Activated CD8-positive, alpha-beta T cell treated with anti-CD3 and anti-CD28 coated beads, Interleukin-2, amount 10 ng/mL, durations not matched to agents 7 days and 5 days (primary cell): ENCODE measurements at places on chromosomes 11 and 22. TPM values are rescaled to one million over a fixed set of nuclear protein-coding genes. Genes with fewer than 3 reads are reported as not detected.
A peak's percentile ranks its signal among the peaks of the same experiment; 100 is the strongest.

The PAMR1 gene
- not detected for total RNA-seq

DNA sequence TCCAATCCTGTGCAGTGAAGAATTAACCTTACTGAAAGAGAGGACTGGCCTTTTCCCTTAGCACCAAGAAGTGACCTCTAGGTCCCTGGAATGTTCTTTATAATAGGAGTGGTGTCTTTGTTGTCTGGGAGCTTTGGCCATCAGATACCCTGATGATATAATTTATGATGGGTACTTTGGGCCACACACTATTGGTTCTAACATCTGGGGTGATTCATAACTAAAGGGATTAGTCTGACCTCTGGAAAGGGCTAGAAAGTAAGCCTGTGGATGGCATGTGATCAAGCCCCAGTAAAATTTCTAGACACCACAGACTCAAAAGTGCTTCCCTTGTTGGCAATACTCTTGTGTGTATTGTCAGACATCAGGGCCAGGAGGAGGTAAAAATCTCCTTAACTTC, 891.2 kb downstream of the KCNA4 start:
- H3K27me3 ChIP-seq, result no peaks in the 10 kb centered on the region
- H3K27ac ChIP-seq, result no peak overlapping the region
- no peaks in the 10 kb centered on the region for H3K4me1 ChIP-seq
- no peak overlapping the region for H3K4me3 ChIP-seq

GRCh38 chr22:48719978-48720661, 1107.6 kb downstream of the BRD1 start:
- no peak overlapping the region for H3K4me3 ChIP-seq
- H3K36me3 ChIP-seq, result no peaks in the 10 kb centered on the region
- DNase-seq, result no peak

- peaks cover 5% of the 10 kb centered on the region for H3K4me1 ChIP-seq
- no peak overlapping the region for H3K27ac ChIP-seq
- no peak for DNase-seq
- no peak overlapping the region for H3K4me3 ChIP-seq
- H3K27me3 ChIP-seq, result no peaks in the 10 kb centered on the region
Measured at GRCh38 chr11:76365038-76365679, 15.8 kb downstream of the THAP12 start.

DNA sequence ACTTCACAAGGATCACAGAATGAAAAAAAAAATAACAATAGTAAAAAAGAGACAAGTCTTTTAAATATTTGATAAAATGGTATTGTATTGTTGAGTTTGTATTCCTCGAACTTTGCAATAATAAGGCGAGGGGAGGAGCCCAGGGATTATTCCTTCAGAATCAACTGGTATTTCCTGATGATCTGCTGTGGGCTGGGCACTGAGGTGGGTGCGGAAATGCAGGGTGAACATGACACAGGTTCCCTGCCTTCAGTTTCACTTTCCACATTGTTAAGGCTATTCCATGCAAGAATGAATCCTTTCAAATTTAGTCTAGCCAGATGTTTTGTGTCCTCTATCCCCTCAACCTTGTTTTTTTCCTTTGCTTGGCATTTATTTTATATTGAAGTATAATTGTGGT, 2.1 kb upstream of the EIF3M start:
- peaks cover 24% of the 10 kb centered on the region for H3K4me1 ChIP-seq
- no peak overlapping the region for H3K4me3 ChIP-seq
- no peak overlapping the region for H3K27ac ChIP-seq
- peaks cover 23% of the 10 kb centered on the region for H3K36me3 ChIP-seq

DNA sequence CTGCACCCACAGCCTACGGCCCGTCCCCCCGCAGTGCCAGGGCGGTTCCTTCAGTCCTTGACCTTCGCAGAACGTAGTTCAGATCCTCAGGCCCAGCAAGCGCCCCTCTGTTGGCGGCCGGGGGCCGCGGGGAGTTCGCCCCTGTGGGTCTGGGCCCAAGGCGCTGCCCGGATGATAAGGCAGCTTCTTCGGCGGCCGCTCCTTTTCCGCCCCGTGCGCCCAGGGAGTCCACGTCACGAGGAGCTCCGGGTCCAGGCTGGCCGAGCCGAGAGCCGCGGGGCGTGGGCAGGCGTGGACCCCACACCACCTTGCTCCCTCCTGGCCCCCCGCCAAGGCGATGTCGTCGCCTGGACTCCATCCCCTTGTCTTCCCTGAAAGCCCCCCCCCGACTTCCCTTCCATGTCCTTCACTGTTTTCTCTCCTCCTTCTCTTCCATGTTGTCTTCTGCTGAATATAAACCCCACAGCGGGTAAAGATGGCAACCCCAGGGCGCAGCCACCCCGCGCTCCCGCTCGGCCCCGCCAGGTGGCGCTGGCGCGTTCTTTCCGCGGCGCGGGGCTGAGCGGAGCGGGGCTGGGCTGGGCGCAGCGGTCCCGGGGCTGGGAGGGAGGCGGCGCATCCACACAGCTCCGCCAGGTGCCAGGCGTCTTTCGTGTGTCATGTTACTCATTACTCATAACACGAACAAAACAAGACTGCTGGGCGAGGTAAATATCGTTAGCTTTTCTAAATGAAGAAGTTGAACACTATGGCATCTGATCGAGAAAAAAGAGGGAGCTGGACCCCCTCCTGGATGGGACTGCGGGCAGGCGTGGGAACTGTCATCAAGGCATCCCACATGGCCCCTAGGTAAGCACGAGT, 321.0 kb downstream of the NTM start:
- H3K36me3 ChIP-seq, result no peaks in the 10 kb centered on the region
- DNase-seq, result peak; percentile 27
- no peaks in the 10 kb centered on the region for H3K27me3 ChIP-seq
- H3K4me3 ChIP-seq, result no peak overlapping the region
- no peaks in the 10 kb centered on the region for H3K4me1 ChIP-seq
- no peak overlapping the region for H3K27ac ChIP-seq
